Airway epithelial cell (primary cell): ENCODE measurements at places on chromosomes 4 and X. TPM values are rescaled to one million over a fixed set of nuclear protein-coding genes. Genes with fewer than 3 reads are reported as not detected.

Gene ARHGAP6
- total RNA-seq = 0.09 and 0.14 TPM in 2 replicates

Gene FAT1
- total RNA-seq = 268 and 293 TPM in 2 replicates

Gene RRAGB
- 3.3 and 5.4 TPM in 2 replicates for total RNA-seq

Gene ADH5
- total RNA-seq = 142 and 147 TPM in 2 replicates

Gene SGCB
- total RNA-seq = 6.2 and 7.5 TPM in 2 replicates

Gene NKX3-2
- total RNA-seq = 0.07 TPM in 1 of 2 replicates, not detected in the other

Gene NPFFR2
- 0.14 TPM in 1 of 2 replicates, not detected in the other for total RNA-seq

Gene ZNF711
- 0.88 and 0.92 TPM in 2 replicates for total RNA-seq

Gene KLHL5
- 43.9 and 44.2 TPM in 2 replicates for total RNA-seq

Gene RBMXL3
- not detected in 2 replicates for total RNA-seq

Gene HEPH
- 0.28 and 0.35 TPM in 2 replicates for total RNA-seq

Gene BMPR1B
- total RNA-seq = 3.5 and 5.2 TPM in 2 replicates

Gene RAI2
- total RNA-seq = not detected in 2 replicates

Gene RPL10
- 4,888 and 5,415 TPM in 2 replicates for total RNA-seq

Gene BCOR
- total RNA-seq = 9.8 and 19.6 TPM in 2 replicates

Gene RGS12
- 55.4 and 70.9 TPM in 2 replicates for total RNA-seq

Gene FAT4
- total RNA-seq = 3.2 and 3.8 TPM in 2 replicates
